ENCODE measurements at places on chromosomes 7 and 10.

GRCh38 chr7:150978126-150978789, at the start of gene KCNH2:
Gene KCNH2 (minus strand): TSS chr7:150978321. CDS start chr7:150977913, 408 bp downstream.
- no peak for DNase-seq

DNA sequence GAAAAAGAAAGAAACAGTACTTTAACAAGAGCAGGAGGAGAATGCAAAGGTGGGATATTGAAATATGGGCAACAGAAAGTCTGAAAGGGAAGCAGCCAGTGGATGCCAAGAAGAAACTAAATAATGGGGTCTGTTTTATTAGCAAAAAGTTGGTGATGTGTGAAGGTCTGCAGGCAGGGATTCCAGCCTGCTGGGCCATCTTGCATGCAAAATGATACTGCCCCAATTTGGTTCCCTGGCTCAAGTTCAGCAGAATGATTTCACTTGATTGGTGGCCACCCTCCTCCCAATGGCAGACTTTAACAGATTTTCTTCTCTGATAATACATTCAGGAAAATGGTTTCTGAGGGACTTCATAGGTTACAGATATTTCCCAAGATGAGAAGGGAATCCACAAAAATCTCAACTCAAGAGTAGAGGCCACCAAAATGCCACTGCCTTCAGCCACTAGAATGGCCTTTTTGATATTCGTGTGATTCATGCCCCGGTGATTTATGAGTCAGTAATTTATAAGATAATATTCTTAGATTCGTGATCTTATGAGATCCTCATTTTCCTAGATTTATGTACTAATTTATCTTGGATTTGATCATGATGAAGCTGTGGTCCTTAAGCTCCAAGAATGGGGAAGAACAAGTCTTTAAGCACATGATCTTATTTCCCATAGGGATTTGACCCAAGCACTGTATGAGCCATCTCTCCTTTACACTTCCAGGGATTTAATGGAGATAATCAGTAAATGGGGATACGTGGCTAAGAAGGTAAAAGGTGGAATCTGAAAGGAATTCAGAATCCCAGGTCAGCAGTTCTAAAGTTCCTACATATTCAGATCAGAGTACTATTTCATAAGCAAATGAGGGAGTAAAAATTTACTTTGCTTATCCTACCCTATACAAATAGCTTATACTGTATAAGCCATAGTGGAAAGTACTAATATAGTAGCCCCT, 32.3 kb upstream of the ADD3 start:
- no peak for DNase-seq

DNA sequence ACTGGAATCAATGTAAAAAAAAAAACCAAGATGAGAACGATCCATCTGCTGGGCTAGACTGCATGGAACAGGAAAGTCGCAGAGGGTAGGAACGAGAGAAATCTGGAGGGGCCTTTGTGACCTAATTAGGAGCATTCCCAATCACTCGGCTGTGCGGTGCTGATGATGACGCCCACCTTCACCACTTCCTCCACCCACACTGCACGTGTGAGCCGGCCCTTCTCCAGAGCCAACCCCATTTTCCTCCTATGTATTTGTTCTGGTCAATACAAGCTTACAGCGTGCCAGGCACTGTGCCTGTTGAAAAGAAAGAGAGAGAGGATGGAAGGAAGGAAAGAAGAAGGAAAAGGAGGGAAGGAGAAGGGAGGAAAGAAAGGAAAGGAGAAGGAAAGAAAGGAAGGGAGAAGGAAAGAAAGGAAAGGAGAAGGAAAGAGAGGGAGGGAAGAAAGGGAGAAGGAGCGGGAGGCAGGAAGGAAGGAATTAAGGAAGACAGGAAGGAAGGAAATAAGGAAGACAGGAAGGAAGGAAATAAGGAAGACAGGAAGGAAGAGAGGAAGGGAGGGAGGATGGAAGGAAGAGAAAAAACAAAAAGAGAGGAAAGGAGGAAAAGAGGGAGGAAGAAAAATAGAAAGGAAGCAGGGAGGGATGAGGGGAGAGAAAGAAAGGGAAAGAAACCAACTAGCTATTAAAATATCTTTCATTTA, 35.5 kb upstream of the PTF1A start:
- DNase-seq = no peak

DNA sequence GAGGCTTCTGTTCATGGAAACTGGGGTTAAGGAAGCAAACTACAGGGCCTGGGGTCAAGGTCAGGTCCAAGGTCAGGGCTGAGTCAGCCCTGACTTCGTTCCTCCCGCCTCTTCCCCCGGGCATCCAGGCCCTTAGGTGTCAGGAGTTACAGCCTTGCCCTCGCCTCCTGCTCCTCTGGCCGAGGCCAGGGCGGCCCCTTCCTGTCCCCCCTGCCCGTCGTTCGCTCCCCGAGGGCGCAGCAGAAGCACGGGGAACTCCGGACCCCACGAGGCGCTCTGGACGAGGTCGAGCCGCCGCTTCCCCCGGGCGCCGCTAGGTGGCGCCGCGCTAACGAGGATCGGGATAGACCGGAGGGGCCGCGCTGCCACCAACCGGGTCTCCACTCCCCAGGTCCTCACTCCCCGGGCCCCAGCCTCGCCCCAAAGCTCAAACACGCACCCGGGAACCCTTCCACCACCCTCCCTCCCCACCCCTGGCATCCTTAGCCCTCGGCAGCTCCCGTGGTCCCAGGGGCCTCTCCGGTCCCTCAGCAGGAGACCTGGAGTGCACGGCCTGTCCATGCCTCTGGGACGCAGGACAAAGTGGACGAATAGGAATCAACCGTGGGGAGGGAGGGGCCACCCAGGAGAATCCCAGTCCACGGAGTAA, 59.2 kb upstream of the MYL10 start:
- DNase-seq = peak; percentile 61

GRCh38 chr10:13813550-13813949, 226.8 kb downstream of the PRPF18 start:
- no peak for DNase-seq

- DNase-seq = no peak
Observed at GRCh38 chr10:5812283-5813090, 747 bp downstream of the GDI2 start.

- no peak for DNase-seq
Observed at GRCh38 chr7:1241603-1242255, 9.1 kb downstream of the UNCX start.

DNA sequence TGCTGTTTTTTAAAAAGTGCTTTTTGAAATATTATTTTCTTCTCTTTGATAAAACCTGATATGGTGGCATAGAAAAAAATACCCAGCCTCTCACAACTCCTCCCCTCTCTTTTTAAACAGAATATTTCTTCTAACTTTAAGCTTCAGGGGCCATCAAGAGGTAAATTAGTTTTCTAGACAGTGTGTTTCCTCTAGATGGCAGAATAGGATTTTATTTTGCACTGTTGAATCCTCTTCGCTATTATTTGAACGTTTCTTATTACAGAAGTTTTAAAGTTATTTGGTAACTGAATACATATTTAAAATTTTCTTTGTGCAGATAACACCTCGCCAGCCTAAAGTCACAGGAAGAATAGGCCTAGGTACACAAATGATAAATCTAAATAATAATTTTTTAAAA, 30.3 kb downstream of the ARL5B start:
- no peak for DNase-seq
